Muscle of back (tissue), 13 donors: ENCODE measurements at places on chromosomes 5 and 9.
A peak's percentile ranks its signal among the peaks of the same experiment; 100 is the strongest.

GRCh38 chr9:99192786-99193465 is 28.8 kb downstream of the ALG2 start:
- no peak for DNase-seq

DNA sequence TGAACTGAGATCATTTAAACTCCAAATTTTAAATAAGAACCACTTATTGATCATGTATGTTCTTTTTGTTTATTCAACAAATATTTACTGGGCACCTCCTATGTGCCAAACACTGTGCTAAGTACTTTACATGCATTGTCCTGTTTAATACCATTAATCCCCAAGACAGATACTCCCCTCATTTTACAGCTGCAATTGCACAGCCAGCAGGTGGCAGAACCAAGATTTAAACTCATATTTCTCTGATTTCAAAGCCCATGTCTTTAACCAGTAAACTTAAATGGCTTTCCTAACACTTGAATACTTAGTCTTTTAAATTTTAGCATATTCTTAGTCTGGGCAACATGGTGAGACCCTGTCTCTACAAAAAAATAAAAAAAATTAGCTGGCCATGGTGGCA is 43.4 kb upstream of the KIAA1958 start:
- DNase-seq, result no peak

DNA sequence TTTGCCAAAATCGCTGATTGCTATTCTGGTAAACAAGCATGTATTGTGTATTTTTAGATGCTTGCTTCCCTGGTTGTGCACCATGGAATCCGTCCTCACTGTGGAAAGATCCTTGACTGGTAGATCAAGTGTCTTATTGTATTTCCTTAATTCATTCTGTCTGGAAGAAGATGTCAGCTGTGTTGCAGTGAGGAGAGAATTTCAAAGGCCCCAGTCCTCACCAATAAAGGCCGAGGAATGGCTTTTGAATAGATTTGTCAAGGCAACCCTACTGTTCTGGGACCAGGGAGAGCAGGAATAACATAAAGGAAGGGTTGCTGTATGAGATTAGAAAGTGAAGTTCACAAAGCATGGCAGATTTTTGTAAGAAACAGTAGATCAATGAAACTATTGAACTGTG is 36.2 kb upstream of the POU5F2 start:
- no peak for DNase-seq

GRCh38 chr9:77906991-77907390 is 124.6 kb downstream of the GNAQ start:
- no peak for DNase-seq

GRCh38 chr9:123678038-123678877 is 251.7 kb downstream of the DENND1A start:
- no peak for DNase-seq

- DNase-seq, result no peak
These were observed 163.6 kb upstream of the SEMA6A start for GRCh38 chr5:116738239-116738614.

GRCh38 chr5:53542926-53543325 is 17.5 kb upstream of the NDUFS4 start:
- no peak for DNase-seq

- DNase-seq, result no peak
These were observed 30.5 kb downstream of the PCSK1 start for GRCh38 chr5:96402500-96402899.

DNA sequence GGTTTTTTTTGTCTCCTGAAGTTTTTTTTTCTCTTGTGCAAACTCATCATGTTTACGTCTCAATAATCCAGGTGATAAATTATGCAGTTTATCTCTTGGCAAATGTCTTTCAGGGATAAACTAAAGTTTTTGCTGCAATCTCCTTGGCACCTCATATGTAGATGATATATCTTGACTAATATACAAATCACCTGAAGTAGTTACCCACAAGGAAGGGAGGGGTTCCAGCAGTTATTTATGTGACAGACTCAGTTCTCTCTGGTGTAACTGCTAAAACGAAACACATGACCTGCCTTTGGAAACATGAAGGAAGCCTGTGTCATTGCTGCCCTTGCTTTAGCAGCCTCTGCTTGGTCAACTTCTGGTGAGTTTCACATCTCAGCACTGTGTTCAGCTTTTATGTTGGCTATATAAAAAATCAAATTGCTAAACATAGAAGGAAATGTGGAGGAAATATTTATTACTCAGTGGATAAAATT is 39.3 kb upstream of the KIAA1958 start:
- peak; percentile 21 for DNase-seq

GRCh38 chr5:104955479-104955878 is 1392.9 kb upstream of the NUDT12 start:
- DNase-seq, result no peak

- no peak for DNase-seq
These were observed 18.0 kb upstream of the MATR3 start for GRCh38 chr5:139275536-139275935.

DNA sequence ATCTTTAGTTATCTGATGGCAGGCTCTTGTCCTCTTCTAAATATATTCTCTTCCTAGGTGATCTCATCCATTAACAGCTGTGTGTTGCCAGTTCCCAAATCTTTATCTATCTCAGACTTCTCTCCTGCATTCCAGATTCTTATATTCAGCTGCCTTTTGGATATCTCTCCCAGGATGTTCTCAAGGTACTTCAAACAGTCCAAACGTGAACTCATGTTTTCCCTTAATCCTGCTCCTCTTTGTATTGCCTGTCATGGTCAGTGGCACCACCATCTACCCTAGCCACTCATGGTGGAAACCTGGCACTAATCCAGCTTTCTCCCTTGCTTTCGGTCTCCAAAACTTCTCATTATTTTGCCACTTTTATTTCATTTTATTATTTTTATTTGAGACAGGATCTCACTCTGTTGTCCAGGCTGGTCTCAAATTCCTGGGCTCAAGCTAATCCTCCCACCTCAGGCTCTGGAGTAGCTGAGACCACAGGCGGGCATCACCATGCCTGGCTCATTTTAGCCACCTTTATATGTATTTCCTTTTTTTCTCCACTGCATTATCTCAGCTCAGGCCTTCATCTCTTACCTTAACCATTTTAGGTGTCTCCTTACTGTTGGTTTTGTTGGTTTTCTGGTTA is 3.8 kb downstream of the ZFYVE16 start:
- no peak for DNase-seq
